EL (cell line): ENCODE measurements at places on chromosomes 2 and 18.

DNA sequence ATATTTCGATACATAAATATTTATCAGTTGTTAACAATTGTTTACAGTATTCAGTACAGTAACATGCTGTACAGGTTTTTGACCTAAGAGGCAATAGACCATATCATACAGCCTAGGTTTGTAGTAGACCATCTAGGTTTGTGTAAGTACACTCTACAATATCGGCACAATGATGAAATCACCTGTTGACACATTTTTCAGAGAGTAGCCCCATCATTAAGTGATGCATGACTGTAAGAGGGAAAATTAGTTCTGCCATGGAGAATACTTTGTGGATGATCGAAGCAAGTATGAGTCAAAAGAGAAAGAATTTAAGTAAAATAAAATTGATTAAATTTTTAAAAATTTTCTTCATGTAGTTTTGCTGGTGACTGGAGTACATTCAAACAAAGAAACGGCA lies 32.6 kb downstream of the VIT start:
- DNase-seq: peak; percentile 66

DNA sequence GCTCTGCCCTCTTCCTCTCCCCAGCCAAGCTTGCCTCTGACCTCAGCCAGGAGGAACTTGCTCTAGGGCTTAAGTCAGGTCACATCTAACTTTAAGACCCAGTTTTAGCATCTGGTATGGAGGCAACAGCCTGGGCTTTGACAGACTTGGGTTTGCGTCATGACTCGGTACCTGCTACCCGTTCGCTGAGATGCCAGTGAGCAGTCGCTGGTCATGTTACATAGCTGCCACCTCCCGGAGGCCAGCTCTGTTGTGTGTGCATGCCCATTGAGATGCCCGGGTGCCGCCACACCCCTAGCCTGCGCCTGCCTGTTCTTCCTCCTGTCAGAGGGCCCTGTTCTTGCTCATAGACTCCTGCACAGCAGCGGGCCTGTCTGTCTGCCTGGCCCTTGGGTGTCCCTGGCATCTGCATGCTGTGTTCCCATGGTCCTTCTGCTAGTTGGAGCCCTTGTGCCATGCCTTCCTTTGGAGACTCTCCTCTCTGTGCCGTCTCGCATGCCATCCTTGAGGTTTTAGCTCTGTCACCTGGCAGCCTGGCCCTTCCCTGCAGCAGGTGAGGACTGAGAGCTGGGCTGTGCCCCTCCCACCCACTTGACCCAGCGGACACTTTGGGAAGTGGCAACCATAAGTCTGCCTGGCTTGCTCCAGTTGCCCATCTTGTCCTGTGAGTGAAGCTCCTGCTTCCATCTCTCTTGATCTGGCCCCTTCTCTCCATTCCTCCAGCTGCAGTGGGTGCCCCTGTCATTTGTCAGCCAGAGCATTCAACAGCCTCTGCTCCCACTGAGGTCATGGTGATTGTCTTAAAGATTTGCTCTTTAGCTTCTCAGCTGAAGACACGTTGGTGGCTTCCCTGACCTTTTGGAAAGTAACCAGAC lies 24.9 kb downstream of the ASAP2 start:
- DNase-seq: no peak

- no peak for DNase-seq
These were observed 108.5 kb upstream of the COL3A1 start for GRCh38 chr2:188865681-188866080.

- DNase-seq: peak; percentile 75
These were observed 12.6 kb downstream of the CNDP1 start for GRCh38 chr18:74546751-74547530.

DNA sequence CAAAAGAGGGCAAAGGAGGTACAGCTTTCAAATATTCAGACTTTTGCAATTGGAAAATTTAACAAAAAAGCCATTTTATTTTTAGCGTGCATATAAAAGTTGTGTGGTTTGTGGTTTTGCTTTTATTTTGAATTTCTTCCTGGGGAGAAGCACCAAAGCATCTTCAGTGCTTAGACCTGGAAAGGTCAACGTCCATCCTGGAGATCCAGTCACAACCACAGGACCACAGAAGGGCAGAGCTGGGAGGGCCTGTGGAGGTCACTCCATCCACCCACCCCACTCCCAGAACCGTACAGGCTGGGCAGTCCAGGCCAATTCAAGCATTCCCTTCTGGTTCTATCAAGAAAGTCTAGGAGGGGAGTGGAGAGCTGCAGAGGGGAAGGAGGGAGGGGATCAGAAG lies 43.8 kb downstream of the MPHOSPH10 start:
- no peak for DNase-seq

DNA sequence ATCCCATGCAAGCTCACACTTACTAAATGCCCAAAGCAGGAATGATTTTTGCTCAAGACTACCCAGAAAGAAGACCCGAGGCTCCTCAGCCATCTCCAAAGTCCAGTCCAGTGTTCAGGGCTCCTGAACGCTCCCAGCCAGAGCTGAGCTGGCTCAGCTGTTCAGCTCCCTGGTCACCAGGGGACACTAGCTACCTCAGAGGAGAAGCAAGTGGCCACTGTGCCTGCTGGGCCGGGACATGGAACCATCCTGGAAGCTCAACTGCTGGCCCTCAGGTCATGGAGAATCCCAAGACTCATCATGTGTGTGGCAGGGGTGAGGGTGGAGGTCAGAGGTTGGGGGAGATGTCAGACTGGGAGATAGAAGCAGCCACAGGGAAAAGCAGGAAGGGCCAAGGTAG lies 89.0 kb downstream of the GALNT14 start:
- no peak for DNase-seq

GRCh38 chr2:156349161-156349560 lies 16.6 kb upstream of the NR4A2 start:
- no peak for DNase-seq

- no peak for DNase-seq
These were observed 56.4 kb downstream of the KCNH7 start for GRCh38 chr2:162782138-162782537.

GRCh38 chr2:123035541-123035940 lies 989.5 kb upstream of the CNTNAP5 start:
- no peak for DNase-seq

DNA sequence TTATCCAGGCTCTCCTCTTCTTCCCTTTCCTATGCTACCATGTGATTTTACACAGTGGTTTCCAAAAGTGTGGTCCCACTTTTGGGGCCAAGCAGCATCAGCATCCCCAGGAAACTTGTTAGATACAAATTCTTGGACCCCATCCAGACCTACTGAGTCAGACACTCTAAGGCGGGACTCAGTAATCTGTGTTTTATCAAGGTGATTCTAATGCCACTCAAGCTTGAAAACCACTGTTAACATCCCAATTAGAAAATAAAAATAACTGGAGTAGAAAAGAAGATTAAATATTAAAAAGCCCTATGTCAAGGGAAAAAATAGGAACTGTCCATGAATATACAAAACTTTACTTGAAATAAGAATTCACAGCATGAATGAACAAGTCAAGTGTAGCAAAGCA lies 10.8 kb downstream of the DSG2 start:
- DNase-seq: no peak

DNA sequence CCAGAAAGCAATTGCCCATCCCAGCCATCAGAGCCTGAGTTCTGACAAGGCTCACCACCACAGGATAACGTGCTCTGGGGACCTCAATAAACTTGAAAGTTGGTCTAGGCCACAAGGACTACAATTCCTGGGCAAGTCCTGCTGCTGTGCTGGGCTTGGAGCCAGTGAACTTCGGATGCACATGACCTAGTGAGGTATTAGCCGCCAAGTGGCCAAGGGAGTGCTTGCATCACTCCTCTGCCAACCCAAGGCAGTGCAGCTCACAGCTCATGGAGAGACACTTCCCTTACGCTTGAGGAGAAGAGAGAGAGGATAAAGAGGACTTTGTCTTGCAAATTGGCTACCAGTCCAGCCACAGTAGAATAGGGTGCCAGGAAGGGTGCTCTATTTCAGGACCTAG lies 219.6 kb downstream of the MBD2 start:
- DNase-seq: peak; percentile 28

DNA sequence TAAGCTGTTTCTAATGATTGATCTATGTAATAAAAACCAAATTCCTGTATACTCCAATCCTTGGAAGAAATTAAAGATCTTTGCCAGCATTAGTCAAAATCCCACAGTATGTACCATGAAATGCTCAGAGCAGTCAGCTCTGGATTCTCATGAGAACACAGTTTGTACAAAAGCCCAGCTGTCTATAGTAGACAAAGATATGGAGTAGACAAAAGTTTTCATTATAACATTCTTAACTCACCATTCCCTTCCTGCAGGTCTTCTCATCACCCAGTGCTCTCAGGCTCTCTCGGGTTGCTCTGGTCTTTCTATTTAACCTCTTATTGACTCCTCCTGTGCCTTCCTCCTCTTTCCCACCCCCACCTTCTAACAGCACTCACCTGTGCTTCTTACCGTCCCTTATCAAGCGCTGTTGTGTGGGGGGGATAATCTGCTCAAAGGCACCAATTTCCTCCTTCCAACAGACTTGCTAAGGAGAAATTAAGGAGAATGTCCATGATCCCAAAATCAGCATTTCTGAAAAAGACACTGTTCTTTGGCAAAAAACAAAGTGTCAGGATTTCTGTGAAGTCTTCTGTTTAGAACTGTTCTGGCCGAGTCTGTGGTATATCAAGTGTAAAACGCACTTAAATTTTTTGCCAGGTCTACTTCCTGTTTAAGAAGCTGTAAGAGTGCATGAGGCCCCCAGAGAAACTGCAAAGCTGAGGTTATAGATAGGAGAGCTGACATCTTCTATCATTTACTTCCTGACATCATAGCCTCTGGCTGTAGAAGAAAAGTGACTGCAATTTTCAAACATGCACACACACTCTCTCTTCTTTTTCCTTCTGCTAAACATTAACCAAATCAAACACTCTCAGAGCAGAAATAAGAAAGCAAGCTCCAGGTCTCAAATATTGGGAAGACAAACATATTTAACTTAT lies 144.1 kb downstream of the EVA1A start:
- DNase-seq: no peak

DNA sequence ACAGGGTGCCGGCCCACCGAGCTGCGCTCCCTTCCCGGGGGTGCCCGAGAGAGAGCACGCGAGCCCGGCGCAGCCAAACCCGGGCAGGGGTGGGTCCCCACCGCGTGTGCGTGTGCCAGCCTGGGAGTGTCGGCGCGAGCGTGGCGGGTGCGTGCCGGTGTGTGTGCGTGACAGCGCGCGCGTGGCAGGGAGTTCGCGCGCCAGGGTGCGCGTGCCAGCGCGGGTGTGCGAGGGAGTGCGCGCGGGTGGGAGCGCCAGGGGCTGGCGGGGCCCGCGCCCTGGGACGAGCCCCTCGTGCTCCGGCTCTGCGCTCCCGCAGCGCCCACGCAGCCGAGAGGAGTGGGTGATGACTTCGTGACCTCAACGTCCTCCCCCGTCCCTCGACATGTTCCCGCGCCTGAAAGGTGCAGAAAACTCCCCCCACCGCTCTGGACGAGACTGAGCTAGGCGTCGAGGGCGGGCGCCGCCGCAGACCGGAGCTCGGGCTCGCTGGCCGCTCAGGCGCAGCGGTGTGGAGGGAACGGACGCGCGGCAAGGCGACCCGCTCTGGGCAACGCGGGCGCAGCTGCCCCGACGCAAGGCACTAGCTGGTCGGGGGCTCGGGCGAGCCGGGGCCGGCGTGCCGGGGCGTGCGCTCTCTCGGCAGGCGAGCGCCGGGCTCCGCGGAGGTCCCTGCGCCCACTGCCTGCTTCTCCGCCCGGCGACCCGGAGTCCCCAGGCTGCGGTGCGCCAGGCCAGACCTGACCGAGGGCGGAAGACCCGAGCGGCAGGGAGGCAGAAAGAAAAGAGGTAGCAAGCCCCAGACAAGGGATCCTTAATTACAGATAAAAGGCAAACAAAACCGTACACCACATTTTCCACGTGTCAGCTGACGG lies 582.8 kb downstream of the ZEB2 start:
- DNase-seq: peak; percentile 59

DNA sequence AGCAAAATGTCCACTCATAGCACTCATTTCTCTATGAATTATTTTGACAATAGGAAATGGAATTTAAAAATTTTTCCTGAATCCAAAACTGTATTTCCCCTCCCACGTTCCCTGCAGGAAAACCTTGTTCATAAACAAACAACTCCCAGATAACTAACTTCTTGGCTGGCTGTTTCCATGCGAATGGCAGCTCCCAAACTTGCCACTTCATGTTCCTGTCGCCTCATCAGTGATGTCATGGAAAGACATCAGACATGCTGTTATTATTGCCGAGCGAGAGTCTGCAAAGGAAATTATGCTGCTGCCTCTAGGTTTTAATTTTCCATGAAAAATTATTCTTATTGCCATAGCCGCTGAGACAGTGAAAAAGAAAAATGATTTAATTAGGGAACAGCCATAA lies 117.0 kb upstream of the RIOK3 start:
- no peak for DNase-seq

DNA sequence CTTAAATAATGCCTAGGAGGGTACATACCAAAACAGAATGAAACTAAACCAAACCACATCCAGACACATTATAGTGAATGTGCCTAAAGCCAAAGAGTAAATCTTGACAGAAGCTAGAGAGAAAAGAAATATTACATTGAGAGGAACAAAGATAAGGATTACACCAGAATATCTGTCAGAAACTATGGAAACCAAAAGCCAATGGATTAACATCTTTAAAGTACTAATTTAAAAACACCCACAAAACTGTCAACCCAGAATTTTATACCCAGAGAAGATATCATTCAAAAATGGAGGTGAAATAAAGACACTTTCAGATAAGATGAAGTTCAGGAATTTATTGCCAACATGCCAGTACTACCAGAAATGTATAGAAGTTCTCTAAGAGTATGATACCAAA lies 198.5 kb upstream of the ZEB2 start:
- DNase-seq: no peak

DNA sequence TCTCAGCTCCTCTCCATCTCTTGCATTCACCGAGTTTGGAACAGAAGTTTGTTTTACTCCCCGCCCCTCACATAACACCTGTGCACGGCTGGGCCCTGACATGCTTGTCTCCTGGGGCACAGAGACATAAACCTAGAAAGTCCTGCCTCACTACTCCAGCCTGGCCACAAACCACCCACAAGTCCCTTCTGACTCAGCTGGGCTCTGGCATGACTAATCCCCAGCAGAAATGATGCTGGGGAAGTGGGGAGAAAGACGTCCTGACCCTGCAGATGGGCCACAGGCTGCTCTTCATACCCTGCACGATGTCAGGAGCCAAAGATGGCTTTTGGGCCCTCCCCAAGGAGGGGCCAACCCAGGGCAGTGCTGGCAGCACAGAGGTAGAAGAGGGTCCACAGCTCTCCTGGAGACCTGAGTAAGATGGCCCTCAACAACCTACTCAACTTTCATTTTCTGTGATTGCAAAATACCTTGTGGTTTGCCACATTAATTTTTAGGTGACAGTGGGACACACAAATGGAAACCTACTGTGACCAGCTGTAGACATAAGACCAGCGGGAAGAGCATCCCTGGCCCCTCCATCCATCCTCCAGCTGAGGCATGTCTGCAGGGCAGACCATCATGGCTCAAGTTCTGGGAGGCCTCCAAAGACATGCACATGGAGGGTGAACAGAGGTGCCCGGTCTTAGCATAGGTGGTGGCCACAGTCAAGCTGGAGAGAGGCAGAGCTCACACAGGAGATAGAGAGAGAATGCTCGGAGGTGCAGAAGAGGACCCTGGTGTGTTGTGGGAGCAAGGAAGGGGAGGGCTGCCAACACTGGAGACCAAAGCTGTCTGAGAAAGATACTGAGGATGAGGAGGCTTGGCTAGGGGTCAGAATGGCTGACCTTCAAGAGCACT lies 40.0 kb downstream of the DNMT3A start:
- peak; percentile 87 for DNase-seq
